ENCODE measurements at places on chromosomes 12 and 14.

DNA sequence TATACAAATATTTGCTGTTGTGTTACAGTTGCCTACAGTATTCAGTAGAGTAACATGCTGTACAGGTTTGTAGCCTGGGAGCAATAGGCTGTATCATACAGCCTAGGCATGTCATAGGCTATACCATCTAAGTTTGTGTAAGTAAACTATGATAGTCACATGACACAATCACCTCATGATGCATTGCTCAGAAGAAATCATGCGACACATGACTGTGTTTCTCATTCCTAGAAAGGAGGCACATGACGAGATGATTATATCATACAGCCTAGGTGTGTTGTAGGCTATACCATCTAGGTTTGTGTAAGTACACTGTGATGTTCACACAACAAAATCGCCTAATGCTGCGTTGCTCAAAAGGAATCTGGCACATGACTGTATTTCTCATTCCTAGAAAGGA lies 31.9 kb downstream of the NOPCHAP1 start:
- DNase-seq = no peak

DNA sequence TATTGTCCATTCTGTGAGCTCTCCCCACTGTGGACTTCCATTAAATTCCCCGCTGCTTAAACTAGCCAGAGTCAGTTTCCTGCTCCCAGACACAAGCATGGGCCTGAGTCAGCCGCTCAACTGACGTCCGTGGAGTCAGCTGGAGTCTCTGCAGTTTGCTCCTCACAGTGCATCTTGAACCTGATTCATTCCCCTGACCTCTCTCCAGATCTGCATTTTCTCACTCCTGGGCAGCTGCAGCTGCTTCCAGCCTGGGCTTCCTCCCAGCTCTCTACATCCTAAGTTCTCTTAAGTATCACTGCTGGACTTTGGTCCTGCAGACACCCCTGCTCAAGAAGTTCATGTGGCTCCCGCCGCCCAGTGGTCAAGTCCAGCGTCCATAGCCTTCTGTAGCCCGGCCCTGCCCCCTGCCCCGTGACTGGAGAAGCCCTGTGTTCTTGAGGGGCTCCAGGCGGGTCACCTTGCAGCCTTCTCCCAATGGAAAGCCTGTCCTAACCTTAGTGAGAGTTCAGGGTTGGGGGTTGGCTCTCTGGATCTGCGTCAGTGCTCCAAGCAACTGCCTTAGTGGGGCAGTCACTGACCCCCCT lies 20.0 kb downstream of the NFKBIA start:
- DNase-seq = no peak

DNA sequence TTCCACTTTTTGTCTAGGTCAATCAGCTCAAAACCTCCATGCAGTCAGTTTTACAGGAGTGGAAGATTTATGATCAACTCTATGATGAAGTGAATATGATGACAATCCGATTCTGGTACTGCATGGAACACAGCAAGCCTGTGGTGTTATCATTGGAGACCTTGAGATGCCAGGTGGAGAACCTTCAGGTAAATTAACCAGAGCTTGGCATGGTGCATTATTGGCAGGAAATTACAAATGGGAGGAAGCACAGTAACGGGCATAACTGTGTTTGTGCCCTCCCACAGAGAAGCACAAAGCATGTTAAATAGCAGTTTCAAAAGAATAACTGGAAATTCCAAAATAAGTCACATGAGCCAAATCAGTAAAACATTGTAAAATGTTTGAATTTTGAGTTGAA lies 135.6 kb downstream of the ESR2 start:
- DNase-seq = no peak

- DNase-seq = no peak
Measured at GRCh38 chr14:37711831-37712475, 116.5 kb downstream of the TTC6 start.

DNA sequence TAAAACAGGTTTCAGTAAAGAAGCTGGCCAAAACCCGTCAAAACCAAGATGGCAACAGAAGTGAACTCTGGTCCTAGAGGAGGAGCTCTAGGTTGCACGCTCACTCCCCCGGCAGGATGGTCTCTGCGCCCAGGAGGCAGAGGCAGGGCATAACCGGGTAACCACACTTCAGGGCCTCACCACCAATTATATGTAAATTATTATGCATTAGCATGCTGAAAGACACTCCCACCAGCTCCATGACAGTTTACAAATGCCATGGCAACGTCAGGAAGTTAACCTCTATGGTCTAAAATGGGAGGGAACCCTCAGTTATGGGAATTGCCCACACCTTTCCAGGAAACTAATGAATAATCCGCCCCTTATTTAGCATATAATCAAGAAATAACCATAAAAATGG lies 20.1 kb upstream of the SLC6A12 start:
- no peak for DNase-seq

GRCh38 chr14:68978172-68978911 lies 760 bp downstream of the ACTN1 start:
- DNase-seq = peak; percentile 68

GRCh38 chr12:64556231-64556630 lies 54.1 kb upstream of the RASSF3 start:
- no peak for DNase-seq

Data from HEK293T (cell line).